ENCODE measurements at places on chromosomes 3 and 15.

- peak; percentile 53 for DNase-seq
These were observed 519.1 kb downstream of the FOXP1 start for GRCh38 chr3:71064291-71064955.

GRCh38 chr15:71051539-71051938 is 63.7 kb upstream of the THSD4 start:
- DNase-seq, result no peak

DNA sequence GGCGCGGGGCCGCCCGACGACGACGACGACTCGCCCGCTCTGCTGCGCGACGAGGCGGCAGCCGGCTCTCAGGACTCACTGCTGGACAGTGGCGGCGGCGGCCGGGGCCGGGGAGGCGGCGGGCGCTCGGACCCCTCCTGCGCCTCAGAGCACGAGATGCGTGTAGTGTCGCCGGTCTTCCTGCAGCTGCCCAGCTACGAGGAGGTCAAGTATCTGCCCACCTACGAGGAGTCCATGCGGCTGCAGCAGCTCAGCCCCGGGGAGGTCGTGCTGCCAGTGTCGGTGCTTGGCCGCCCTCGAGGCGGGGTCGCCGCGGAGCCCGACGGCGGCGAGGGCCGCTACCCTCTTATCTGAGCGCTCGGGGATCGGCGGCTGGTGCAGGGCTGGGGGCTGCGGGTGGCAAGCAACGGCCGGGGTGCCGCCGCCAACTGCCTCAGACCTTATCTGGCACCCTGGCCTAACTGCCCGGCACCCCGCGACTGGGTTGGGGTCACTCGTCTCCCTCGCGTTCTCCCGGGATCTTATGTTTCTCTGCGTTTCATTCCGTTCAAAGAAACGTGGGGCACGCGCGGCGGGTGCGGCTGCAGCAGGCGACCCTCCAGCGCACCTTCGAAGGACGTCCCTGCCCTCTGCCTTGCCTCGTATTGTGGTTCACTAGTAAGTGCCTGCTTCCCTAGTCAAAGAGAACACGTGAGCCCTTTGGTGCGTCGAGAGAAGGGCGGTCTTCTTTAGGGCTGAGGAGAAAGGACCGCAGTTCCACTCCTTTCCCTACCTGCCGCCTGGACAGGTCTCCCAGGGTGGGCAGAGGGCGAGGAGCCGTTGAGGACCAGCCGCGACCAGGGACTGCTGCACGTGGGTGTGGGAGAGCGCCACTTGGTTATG is 1.0 kb downstream of the C3orf80 start:
- no peak for DNase-seq

DNA sequence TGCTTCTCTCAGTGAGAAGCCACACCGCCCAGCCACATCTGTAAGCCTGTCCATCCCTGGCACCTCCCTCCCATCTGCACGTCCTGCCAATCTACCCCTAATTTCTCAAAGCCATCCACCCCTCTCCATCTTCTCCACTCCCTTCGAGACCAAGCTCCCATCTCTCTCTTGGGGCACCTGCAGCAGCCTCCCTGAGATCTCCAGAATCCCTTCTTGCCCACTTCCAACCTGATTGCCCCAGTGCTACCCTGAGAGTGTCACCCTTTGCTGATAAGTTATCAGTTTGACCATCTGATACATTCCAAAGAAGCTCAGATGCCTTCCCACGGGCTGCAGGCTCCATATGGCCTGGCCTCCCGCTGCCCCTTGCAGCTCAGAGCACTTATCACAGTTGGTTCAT is 496.1 kb downstream of the SHQ1 start:
- peak; percentile 16 for DNase-seq

DNA sequence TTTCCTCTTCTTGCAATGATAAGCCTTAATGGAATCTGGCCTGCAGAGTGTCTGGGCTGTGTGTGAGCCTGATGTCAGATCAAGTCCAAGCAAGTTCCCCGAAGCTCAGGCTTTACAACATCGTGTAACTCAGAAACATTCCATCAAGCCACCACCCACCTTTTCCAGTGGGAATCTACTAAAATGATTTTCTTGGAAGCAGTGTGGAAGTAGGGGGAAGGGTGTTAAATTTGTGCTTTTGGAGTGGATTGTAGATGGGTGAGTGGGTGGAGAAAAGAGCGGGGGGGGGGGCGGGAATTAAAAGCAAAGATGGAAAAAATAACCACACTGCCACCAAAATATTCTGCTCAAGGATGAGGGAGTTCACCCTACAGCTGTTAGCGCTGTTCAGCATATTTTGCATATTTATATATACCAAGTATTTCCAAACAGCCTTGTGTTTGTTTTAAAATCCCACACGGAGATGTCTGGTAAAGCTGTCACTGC is 53.6 kb downstream of the VGLL3 start:
- no peak for DNase-seq

GRCh38 chr15:83850015-83850414 is 196.1 kb downstream of the ADAMTSL3 start:
- DNase-seq, result no peak

GRCh38 chr3:2360815-2361214 is 262.1 kb downstream of the CNTN4 start:
- no peak for DNase-seq

DNA sequence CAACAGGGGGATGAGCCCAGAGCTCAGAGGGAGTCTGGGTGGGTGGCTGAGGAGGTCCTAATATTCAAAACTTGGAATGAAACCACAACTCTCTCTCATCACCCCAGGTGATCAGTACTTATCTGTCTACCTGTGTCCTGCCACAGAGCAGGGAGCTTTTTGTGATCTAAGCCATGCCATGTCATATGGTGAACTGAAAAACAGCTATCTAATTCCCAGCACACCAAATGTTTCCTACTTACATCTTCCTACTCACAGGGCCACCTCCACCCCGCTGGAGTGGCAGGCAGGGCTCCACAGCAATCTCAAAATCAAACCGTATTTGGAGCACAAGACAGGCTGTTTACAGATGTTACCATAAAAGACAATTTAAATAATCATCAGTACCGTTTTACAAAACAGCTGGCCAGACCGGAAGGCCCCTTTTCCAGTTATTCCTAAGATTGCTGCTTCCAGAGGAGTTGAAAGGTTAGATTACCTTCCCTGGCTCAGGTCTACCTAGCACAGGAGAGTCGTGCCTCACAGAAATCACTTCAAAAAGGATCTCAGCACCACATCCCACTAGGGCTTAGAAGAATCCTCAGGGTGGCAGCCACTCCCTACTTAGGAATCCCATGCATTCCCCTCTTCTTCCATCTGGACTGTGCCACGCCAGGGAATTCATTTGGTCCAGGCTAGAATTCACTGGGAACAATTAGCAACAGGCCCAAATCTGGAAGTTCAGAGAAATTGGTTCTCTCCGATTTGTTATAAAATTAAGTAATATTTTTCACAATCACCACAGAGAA is 226.6 kb upstream of the IL12A start:
- no peak for DNase-seq

- no peak for DNase-seq
These were observed 55.2 kb downstream of the SPTSSB start for GRCh38 chr3:161316006-161316689.

- DNase-seq, result peak; percentile 86
These were observed 19.0 kb downstream of the ACAA1 start for GRCh38 chr3:38117748-38118420.

DNA sequence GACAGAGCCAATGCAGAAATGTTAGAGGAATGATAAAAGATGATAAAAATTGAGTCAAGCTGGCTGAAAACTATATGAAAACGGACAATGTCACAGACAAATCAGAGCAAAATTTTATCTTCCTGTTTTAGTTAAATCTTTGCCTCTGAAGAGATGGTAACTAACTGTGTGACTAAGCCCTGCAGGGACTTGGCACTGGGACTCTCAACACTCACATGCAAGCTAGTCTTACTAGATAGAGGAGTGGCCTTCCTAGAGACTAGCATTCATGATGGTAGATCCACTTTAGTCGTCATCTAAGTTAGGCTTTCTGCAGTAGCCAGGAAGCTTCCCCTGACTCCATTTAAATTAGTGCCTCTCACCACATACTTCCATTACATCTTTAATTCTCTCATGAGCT is 4.1 kb downstream of the CCDC191 start:
- DNase-seq, result no peak

GRCh38 chr3:15269091-15269989 is 63.0 kb downstream of the SH3BP5 start:
- DNase-seq, result peak; percentile 65

- DNase-seq, result no peak
These were observed 29.5 kb downstream of the CCDC12 start for GRCh38 chr3:46946856-46947545.

- DNase-seq, result no peak
These were observed 199.5 kb downstream of the LPP start for GRCh38 chr3:188353426-188353825.

GRCh38 chr3:142808103-142808917 is 80.6 kb downstream of the PCOLCE2 start:
- no peak for DNase-seq

DNA sequence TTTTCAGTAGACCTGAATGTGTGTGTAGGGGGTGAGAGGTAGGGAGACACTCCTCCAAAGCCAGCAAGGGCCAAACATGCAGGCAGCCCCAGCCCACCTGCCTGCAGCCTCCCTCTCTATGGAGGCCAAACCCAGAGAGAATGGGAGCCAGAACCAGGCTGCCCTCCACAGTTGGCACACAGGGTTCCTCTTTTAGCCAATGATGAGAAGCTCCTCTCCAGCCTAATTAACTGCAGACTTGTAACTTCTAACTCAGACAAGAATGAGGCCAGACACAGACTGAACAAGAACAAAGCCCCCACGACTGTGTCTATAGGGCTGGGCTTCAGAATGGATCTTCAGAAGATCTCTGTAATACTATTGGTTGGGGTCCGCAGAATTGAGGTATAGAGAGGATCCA is 12.3 kb upstream of the TLE3 start:
- DNase-seq, result no peak

GRCh38 chr15:33315044-33315443 is 4.3 kb downstream of the RYR3 start:
- DNase-seq, result no peak

DNA sequence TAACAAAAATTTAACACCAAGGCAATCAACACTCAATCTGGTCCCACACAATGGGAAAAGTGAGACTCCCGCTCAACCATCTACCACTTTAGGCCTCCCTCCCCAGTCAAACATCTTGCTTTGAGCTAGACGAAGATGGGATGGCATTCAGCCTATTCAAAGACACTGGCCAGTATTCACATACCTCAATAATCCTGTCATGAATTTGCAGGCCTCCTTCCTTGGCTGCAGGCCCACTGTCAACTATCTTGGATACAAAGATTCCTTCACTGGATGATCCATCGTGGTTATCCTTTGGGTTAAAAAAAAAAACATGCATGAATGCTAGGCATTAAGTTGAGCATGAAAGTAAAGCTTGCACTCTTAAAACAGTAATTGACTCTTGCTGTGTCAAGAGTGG is 22.6 kb downstream of the PDZRN3 start:
- DNase-seq, result no peak

- DNase-seq, result no peak
These were observed 164.2 kb downstream of the FMN1 start for GRCh38 chr15:33030315-33030714.

DNA sequence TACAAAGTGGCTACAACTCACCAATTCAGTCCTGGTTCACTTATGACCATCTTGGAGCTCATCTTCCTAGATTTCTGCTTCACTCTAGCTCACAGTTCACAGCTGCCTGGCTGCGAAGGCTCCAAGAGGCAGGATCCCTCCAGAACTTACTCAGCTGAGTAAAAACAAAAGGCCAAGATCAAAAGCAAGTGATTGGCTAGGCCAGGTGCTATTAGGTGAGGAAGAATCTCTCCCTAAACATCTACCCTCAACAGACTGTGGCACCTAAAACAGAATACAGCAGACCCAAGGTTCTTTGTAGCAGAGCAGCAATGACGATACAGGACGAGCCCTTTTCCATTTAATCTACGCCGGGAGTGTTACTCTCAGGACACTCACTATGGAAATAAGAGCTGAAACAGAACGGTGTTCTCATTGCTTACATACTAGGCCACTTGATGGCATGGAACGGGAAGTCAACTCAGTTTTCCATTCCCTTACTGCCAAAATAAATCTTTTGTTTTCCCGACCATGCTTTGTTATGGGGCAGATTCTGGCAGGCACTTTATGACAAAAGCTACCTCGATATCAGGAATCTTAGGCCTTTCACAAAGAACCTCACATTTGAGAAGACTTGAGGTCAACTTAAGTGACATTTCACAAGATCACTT is 901 bp downstream of the ICE2 start:
- DNase-seq, result no peak

- no peak for DNase-seq
These were observed 6.8 kb downstream of the ARL6IP5 start for GRCh38 chr3:69091389-69092029.

DNA sequence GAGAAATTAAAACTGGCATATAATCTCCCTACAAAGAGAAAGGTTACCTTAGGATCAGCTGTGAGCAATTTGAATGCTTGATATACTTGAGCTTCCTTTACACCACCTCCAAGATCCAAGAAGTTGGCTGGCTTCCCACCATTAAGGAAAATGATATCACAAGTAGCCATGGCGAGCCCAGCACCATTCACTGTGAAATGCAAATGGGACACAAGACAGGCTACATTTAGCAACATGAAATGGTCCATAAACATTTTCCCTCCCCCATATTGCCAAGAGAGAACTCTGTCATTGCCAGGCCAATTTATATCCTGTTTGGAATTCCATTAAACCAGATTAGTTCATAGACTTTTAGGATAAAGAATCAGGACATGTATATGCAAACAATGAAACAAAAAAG is 158.7 kb downstream of the SUCLG2 start:
- DNase-seq, result no peak

DNA sequence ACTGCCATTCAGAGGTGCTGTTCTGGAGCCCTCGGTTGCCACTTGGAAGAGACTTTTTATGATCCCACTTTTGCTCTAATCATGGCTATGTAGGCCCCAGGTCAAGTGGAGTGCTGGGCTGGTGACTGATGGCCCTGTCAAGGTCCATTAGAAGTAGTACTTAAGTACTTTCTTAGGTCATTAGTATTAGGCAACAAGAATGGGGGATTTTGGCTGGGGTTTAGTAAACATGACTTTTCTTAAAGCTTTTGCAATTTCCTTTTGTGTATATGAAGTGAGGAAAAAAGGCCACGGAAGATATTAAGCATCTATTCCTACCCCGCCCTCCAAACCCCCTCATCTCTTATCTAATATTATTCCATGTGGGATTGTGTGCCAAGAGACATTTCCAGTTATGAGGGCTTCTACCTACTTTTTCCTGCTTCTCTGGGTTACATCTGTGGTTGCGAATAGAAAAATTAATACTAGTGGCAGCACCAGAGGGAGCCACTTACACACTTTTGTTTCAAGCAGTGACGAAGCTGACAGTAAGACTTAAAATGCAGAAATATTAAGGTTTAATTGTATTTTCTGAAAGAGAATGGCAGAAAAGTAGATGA is 13.9 kb downstream of the NLGN1 start:
- no peak for DNase-seq

DNA sequence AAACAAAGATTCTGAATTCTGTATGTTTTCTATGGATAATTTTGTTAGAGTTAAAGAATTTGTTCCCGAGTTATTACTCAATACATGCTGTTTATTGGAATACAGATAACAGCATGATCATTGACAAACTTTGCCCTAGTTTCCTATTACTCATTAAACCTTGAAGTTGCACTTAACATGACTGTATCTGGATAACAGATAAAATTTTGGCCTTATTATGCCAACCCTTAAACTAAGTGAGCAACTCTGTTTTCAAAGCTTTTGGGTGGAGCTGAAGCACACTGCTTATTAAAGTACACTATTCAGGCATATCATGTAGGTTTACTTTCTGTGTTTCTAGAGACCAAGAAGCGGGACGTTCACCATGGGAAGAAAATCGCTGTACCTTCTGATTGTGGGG is at the start of gene AADAC:
Gene AADAC, plus strand, starts transcription at position 318 of the 400 bp plus-strand sequence. Its CDS starts 47 bp downstream, at position 365.
- no peak for DNase-seq

GRCh38 chr3:34002569-34003100 is 204.2 kb downstream of the PDCD6IP start:
- DNase-seq, result no peak

- no peak for DNase-seq
These were observed 82.3 kb upstream of the MFGE8 start for GRCh38 chr15:88995449-88995848.

Measured in left lobe of liver (tissue), 2 donors.